ENCODE measurements at places on chromosomes 12 and 14. TPM values are rescaled to one million over a fixed set of nuclear protein-coding genes. Genes with fewer than 3 reads are reported as not detected.

CLEC6A gene
- not detected for total RNA-seq

CLEC14A gene
- total RNA-seq, result 0.54 TPM

IRF2BPL gene
- 22.6 TPM for total RNA-seq

PPM1H gene
- 17.8 TPM for total RNA-seq

RNASE1 gene
- total RNA-seq, result not detected

POC1B gene
- total RNA-seq, result 17.2 TPM

TSHR gene
- total RNA-seq, result under 0.01 TPM

CAPZA3 gene
- total RNA-seq, result not detected

ZNF891 gene
- total RNA-seq, result 2.1 TPM

NTF3 gene
- total RNA-seq, result 3.5 TPM

HCAR2 gene
- not detected for total RNA-seq

C12orf56 gene
- not detected for total RNA-seq

ANKRD33 gene
- total RNA-seq, result not detected

SOX5 gene
- total RNA-seq, result 86.2 TPM

POLE2 gene
- 13.1 TPM for total RNA-seq

ORAI1 gene
- total RNA-seq, result 6.5 TPM

CD163 gene
- total RNA-seq, result not detected

NOVA1 gene
- 0.52 TPM for total RNA-seq

PTGER2 gene
- 17.9 TPM for total RNA-seq

TOMM20L gene
- total RNA-seq, result not detected

HOTAIR gene
- 1.8 TPM for total RNA-seq

GPR84 gene
- under 0.01 TPM for total RNA-seq

P3H3 gene
- total RNA-seq, result 65.5 TPM

PPFIA2 gene
- not detected for total RNA-seq

FOXN4 gene
- total RNA-seq, result not detected

PROX2 gene
- total RNA-seq, result not detected

NR4A1 gene
- total RNA-seq, result 6.1 TPM

CCDC175 gene
- total RNA-seq, result not detected

TAS2R19 gene
- total RNA-seq, result 11.1 TPM

MYH6 gene
- total RNA-seq, result not detected

All from articular chondrocyte of knee joint (primary cell).